ENCODE measurements at places on chromosomes 1 and 21.

- DNase-seq = no peak
Measured at GRCh38 chr1:197862671-197863070, 39.8 kb upstream of the C1orf53 start.

DNA sequence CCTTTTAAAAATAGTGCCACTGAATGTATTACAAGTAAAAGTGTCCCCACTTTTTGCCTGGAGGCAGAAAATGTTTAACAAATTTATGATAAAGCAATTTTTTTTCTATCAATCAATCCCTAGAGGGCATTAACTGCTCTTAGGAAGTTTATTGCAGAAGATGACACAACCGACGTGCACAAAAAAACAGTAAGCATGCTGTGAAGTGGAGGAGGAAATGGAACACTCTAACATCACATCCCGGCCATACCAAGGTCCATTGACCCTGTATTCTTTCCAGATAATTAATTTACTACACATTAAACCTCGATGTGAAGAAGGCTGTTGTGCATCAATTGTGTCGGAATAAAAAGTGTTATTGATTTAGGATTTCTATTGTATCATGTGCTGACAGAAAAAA lies 264.9 kb upstream of the NR5A2 start:
- no peak for DNase-seq

GRCh38 chr1:152442301-152442700 lies 28.2 kb upstream of the CRNN start:
- no peak for DNase-seq

DNA sequence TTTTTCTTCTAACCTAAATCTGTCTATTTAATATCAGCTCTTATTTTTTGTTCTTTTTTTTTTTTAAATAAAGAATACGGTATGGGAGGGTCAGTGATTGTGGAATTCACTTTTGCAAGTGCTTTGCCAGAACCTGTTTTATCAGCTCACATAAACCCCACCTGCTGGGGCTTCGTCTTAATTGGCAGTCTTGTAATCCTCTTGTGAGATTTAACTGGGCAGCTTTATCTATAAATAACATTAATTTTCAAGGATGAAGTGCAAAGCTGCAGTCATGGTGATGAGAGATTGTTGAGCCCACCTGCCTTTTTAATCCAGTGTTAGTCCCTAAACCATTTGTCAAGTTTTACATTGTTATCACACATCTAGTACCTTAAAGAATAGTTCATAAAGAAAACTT lies 18.2 kb upstream of the PDC start:
- DNase-seq = no peak

Measured in Kasumi-1 (cell line).